ENCODE measurements at places on chromosomes 6 and 20. TPM values are rescaled to one million over a fixed set of nuclear protein-coding genes. Genes with fewer than 3 reads are reported as not detected.

GPR63 gene
- 2.0 TPM for total RNA-seq

IL20RA gene
- 1.1 TPM for total RNA-seq

TPX2 gene
- total RNA-seq, result 8.1 TPM

CTCFL gene
- total RNA-seq, result under 0.01 TPM

PAX1 gene
- total RNA-seq, result not detected

MDFI gene
- total RNA-seq, result 47.9 TPM

TREML1 gene
- not detected for total RNA-seq

CD93 gene
- total RNA-seq, result not detected

SAMD3 gene
- total RNA-seq, result 0.25 TPM

MAK gene
- total RNA-seq, result not detected

ZNF343 gene
- 8.7 TPM for total RNA-seq

FAM209B gene
- total RNA-seq, result not detected

TBC1D32 gene
- 1.8 TPM for total RNA-seq

ZSCAN26 gene
- 9.8 TPM for total RNA-seq

EPHA7 gene
- total RNA-seq, result 1.1 TPM

SLC12A5 gene
- 2.1 TPM for total RNA-seq

CTAGE9 gene
- not detected for total RNA-seq

UBD gene
- total RNA-seq, result not detected

MMP24 gene
- total RNA-seq, result 63.9 TPM

PBOV1 gene
- total RNA-seq, result not detected

Measured in mesangial cell (primary cell).